ENCODE measurements at places on chromosomes 13 and 19.

- no peak for DNase-seq
Observed at GRCh38 chr13:84873951-84874350, 925.3 kb downstream of the SLITRK6 start.

- no peak for DNase-seq
Observed at GRCh38 chr13:20387441-20387971, 138.2 kb downstream of the CRYL1 start.

DNA sequence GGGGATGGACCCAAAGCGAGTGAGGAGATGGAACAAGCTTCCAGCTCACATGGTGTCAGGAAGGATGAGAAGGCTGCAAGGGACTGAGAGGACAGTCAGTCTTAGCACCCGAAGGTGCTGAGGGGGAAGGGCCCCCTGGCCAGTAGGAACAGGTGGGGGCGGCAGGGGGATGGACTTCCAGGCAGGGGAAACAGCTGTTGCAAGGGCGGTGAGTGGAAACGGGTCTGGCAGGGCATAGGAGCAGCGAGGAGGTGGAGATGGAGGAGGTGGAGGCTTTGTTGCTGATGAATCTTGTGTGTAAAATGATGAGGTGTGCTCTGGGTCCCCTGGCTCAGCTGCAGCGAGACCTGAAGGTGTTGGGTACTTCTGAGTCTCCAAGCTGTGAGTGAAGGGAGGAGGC is 1.2 kb downstream of the MAP1S start:
- no peak for DNase-seq

DNA sequence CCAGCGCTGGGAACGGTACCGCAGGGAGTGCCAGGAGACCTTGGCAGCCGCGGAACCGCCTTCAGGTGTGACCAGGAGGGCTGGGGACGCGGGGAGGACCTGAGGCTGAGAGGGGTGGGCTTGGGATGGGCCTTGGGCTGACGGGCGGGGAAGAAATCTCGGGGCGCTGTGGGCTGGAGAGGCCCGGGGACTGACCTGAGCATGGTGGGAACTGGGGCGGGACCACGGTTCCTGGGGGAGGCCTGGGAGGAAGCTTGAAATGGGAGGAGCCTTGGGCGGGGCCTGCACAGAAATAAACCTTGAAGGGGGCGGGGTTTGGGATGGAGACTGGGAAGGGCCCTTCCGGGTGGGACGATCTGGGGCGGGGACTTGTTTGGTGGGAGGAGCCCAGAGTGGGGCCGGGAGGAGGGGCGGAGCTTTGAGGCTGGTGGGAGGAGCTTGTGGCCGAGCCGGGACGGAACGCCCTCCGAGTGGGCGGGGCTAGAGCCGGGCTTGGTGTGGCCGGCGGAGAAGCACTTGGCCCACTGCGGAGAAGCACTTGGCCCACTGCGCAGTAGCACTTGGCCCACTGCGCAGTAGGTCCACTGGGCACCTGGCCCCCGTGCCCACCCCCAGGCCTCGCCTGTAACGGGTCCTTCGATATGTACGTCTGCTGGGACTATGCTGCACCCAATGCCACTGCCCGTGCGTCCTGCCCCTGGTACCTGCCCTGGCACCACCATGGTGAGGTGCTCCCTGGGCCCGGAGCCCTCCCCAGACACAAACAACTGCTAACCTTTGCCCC is 2.8 kb downstream of the GIPR start:
- peak; percentile 12 for DNase-seq

- no peak for DNase-seq
Observed at GRCh38 chr19:11268783-11269267, 6.5 kb upstream of the DOCK6 start.

DNA sequence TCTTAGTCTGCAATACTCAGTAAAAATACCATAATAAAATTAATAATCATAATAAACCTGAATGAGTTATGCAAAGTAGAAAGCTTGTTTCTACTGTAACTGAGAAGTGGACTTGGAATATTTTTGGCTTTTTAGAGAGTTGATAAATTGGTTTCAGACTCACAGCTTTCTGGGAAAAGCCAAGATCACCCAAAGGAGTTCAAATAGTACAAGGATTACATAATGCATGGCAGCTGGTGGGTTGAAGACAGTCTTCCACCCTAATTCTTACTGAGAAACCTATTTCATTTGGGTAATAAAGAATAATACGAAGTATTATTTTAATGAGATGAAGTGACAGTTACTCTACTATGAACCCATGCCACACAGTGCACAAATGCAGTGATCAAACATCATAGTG is 139.4 kb upstream of the KLF12 start:
- no peak for DNase-seq

DNA sequence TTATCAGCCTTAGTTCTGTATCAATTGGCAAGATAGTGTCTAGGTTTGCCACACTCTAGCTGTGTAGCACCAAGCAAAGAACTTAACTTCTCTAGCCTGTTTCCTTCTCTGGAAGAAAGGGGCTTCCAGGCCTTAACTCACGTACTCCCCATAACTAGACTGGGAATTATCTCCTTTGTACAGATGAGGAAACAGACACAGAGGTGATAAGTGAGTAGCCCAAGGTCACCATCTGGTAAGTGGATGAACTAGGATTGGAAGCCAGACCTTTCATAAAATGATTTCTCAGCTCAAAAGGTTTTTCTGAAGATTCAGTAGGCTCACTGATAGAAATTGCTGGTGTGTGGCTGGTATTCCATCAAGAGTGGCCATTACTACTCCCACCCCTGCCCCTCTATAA is 3.1 kb downstream of the ZNF428 start:
- DNase-seq = no peak

GRCh38 chr19:41354343-41354953 is 726 bp upstream of the TGFB1 start:
- no peak for DNase-seq

DNA sequence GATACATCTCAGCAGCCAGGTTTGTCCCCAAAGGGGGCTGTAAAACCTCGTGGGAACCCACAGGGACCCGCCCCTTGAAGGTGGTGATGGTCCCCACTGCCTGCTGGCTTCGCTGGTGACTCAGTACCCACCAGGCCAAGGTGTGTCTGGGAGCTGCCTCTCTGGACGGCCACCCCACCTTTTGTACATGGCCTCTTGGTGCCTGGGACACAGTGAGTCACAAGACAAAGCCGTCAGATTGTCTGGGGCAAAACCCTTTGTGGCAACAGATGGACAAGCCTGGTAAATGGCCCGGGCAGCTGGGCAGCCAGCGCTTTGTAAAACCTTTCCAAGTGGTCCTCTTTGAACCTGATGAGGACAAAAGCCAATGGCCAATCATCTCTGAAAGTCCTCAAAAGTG is 27.9 kb upstream of the KLF2 start:
- no peak for DNase-seq

DNA sequence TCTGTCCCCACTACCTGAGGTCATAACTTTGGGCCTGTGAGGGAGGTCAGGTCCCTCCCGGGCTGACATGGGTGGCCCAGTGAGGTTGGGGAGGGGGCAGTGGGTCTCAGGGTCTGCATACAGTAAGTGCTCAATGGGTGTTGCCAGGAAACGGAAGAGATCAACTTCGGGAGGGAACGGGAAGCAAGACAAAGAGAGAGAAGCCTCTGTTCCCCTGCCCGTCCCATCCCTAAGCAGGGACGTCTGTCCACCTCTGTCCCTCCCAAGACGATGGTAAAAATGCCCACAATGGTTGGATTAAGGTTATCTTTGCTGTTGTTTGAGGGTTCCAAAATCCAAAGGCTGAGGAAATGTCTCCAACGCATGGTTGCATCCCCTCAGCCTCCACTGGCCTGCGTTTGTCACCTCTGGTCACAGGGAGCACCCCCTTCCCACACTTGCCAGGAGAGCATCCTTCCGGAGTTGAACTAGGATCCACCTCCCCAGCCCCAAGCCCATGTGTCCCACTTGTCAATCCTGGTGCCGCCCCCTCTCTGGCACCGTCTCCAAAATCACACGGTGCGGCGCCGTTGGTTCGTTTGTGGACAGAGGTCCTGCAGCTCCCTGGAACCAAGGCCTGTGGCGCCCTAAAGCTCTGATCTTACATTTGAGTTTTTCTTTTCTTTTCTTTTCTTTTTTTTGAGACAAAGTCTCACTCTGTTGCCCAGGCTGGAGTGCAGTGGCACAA is 774 bp upstream of the HOMER3 start:
- no peak for DNase-seq

DNA sequence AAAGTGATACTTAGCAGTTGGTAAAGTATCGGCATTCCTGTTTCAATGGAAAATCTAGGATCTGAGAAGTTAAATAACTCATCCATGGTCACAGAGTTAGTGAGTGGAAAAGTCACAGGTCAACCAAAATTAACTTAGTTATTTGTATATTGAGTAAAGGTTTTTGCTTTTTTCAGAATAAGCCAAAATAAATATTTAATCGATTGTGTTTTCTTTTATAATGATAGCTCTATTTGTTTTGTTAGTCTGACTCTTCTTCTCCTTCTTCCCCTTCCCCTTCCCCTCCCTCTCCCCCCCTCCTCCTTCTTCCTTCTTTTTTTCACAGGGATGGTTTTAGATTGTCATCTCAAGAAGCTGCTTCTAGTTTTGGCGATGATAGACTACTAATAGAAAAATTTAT is 173.5 kb downstream of the PCCA start:
- DNase-seq = no peak

DNA sequence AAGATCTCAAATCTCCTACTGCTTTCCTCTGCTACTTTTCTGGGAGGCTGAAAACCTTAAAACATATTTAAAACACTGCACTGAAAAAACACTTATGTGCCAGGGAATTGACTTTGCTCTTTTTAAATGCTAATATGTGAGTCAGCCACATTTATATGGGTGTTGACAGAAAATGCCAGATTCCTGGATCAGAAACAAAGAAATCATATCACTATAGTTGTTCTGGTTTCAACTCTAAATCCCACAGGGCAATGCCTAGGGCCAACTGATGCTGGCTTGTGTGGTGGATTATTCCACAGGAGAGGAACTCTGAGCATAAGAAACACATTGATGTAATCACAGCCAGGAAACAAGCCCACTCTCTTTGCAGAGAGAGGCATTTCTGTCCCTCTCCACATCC is 1439.0 kb upstream of the SPRY2 start:
- DNase-seq = no peak

- DNase-seq = no peak
Observed at GRCh38 chr19:6035026-6035425, 57.1 kb upstream of the RANBP3 start.

DNA sequence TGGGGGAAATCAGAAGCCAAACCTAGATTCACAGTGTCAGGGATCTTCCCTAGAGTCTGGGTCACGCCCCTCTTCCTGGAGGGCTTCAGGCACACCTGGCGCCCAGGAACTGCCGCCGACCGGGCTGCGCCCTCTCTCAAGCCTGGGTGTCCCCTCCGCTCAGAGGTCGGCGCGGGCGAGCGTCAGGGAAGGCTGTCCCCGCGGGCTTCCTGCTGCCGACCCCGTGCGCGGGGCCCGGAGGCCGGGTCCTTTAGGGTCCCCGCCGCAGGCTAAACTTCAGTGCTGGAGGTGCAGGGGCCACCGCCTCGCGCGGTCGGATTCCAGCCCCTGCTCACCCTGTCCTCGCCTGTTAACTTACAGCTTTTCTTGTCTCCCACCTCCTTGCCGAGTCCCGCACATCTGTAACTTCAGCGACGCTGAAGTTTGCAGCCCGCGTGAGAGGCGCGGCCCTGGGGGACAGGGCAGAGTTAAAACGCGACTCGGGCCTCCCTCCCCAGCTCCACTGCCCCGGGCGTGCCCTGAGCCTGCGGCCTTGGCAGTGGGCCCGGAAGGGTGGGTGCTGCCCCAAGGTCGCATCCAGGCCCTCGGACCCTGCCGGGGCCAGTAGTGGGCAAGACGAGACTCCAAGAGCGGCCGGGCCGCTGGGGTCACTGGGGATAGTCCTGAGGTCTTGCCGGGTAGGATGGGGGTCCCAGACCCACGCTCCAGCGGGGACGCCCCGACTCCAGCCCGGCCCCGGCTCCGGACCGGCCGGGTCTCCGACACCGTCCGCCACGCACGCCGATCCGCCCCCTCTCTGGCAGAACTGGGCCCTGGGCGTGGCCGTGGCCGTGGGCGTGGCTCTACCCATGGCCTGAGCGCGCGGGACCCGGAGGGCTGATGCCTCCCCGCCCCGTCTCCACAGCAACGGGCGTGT is 95.6 kb upstream of the ZNF98 start:
- no peak for DNase-seq

GRCh38 chr13:98372876-98373275 is 195.8 kb upstream of the RNF113B start:
- DNase-seq = no peak

GRCh38 chr13:30256713-30257467 is 50.5 kb downstream of the KATNAL1 start:
- no peak for DNase-seq

DNA sequence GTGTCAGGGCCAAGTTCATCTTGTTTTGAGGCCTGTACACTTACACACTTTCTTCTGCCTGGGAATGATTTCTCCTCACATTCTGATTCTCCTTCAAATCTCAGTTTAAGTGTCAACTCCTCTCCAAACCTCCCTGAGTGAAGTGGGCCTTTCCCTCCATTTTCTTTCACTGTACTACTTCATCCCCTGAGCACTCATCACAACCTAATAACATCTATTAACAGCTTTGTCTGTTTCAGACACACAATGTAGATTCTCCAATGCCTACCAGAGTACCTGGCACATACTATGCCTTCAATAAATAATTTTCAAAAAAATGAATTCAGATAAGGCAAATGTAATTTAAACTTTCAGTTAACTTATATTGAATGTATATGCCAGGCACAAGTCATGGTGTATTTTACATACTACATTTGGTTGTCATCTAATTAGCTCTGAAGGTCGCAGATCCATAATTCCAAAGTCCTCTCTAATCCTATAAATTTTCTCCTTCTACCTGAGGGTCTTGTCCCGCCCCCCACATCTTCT is 357 bp upstream of the COG6 start:
- DNase-seq = no peak

DNA sequence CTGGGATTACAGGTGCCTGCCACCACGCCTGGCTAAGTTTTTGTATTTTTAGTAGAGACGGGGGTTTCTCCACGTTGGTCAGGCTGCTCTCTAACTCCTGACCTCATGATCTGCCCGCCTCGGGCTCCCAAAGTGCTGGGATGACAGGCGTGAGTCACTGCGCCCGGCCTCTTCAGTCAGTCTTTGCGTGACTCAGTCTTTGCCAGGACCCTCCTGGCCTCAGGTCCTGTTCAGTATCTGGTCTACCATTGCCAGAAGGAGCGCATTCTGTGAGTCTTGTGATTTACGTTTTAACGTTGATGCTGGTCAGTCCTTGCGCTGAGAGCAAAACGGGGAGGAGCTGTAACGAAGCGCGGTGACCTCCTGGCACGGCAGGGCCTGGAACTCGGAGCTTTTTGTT is 7.6 kb upstream of the HMG20B start:
- no peak for DNase-seq

DNA sequence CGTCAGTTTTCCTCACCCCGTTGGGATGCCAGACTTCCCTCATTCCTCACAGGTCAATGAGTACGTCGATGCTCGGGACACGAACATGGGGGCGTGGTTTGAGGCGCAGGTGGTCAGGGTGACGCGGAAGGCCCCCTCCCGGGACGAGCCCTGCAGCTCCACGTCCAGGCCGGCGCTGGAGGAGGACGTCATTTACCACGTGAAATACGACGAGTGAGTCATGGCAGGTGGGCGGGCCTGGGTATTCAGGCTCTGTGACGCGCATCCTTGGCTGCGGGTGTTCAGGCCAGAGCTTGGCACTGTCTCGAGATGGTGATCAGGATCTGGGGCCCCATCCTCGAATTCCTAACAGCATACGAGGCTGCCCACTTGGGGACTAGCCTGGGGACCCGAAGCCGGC is 21.4 kb downstream of the UHRF1 start:
- no peak for DNase-seq

All from activated CD4-positive, CD25-positive, alpha-beta regulatory T cell (primary cell).